ENCODE measurements at places on chromosomes 6 and 20.

- DNase-seq: no peak
- H3K4me3 ChIP-seq: no peak overlapping the region
- H3K27me3 ChIP-seq: no peaks in the 10 kb centered on the region
- H3K27ac ChIP-seq: no peak overlapping the region
- H3K4me1 ChIP-seq: peaks cover 10% of the 10 kb centered on the region
- no peaks in the 10 kb centered on the region for H3K36me3 ChIP-seq
Measured at GRCh38 chr20:51736947-51737346, 31.2 kb downstream of the ATP9A start.

- no peaks in the 10 kb centered on the region for H3K27me3 ChIP-seq
- peak overlapping the region; percentile 81 for H3K4me3 ChIP-seq
- peaks cover 56% of the 10 kb centered on the region for H3K4me1 ChIP-seq
Measured at GRCh38 chr6:1616701-1617463, 7.2 kb downstream of the FOXC1 start.

- no peak overlapping the region for H3K4me3 ChIP-seq
- H3K27ac ChIP-seq: no peak overlapping the region
- no peaks in the 10 kb centered on the region for H3K27me3 ChIP-seq
- no peaks in the 10 kb centered on the region for H3K36me3 ChIP-seq
Measured at GRCh38 chr6:135424385-135424784, 73.2 kb downstream of the AHI1 start.

DNA sequence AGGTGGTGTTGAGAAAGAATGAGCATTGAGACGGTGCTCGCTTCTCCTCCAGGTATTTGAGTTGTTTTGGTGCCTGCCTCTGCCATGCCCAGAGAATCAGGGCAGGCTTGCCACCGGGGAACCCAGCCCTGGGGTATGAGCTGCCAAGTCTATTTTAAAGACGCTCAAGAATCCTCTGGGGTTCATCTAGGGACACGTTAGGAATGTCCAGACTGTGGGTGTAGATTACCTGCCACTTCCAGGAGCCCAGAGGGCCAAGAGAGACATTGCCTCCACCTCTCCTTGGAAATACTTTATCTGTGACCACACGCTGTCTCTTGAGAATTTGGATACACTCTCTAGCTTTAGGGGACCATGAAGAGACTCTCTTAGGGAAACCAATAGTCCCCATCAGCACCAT is 28.3 kb downstream of the SAYSD1 start:
- H3K27me3 ChIP-seq: no peaks in the 10 kb centered on the region
- H3K36me3 ChIP-seq: no peaks in the 10 kb centered on the region
- H3K4me1 ChIP-seq: peaks cover 7% of the 10 kb centered on the region
- no peak overlapping the region for H3K27ac ChIP-seq
- H3K4me3 ChIP-seq: no peak overlapping the region
- DNase-seq: no peak

GRCh38 chr6:138107078-138107751 is at the start of gene PERP:
Gene PERP, minus strand, starts transcription at chr6:138107419. Its CDS starts 79 bp downstream, at chr6:138107340.
- H3K27ac ChIP-seq: peak within 1 kb of the TSS; percentile 67
- DNase-seq: no peak
- peak within 1 kb of the TSS; percentile 86 for H3K4me3 ChIP-seq
- H3K4me1 ChIP-seq: peaks cover 34% of the 10 kb centered on the region
- no peaks in the 10 kb centered on the region for H3K36me3 ChIP-seq

DNA sequence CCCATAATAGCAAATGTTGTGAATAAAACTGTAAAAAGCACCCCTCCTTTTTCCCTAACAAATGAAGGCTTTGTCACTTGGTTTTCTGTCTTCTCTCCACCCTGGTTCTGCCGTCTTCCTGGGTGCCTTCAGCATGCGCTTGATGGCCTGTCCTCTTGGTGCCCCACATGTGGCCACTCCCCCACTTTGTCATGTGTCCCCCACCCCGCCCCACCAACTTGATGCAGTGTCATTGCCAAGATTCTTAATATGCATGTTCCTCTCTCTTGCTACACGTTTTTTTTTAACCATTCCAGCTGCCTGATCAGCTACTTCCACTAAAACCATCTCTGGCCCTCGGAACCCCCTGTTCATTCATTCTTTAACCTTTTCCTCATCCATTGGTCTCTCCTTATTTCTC is 340.3 kb downstream of the QKI start:
- no peak overlapping the region for H3K27ac ChIP-seq
- H3K27me3 ChIP-seq: no peaks in the 10 kb centered on the region
- H3K4me3 ChIP-seq: no peak overlapping the region
- no peak for DNase-seq
- H3K36me3 ChIP-seq: no peaks in the 10 kb centered on the region

- DNase-seq: no peak
- no peak overlapping the region for H3K4me3 ChIP-seq
- H3K27ac ChIP-seq: no peak overlapping the region
- H3K36me3 ChIP-seq: no peaks in the 10 kb centered on the region
- H3K4me1 ChIP-seq: no peaks in the 10 kb centered on the region
- no peaks in the 10 kb centered on the region for H3K27me3 ChIP-seq
Measured at GRCh38 chr6:163381118-163381756, 33.3 kb upstream of the QKI start.

DNA sequence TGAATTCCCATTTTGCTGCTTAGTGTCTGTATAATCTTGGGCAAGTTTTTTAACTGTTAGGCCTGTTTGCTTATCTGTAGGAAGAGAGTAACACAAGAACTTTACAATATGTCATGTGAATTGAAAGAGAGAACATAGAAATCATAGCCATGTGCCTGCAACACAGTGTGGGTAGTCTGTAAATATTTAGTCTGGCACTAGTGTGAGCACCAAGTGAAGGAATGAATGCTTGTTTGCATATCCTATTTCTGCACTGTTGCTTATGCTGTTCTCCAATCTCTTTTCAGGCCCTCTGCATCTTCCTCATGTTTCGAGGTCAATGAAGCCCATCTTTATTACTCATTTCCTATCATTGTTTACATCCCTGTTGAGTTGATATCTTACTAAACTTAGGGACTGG is 49.2 kb downstream of the CBFA2T2 start:
- no peaks in the 10 kb centered on the region for H3K27me3 ChIP-seq
- no peak for DNase-seq
- no peak overlapping the region for H3K27ac ChIP-seq
- peaks cover 10% of the 10 kb centered on the region for H3K4me1 ChIP-seq
- H3K36me3 ChIP-seq: no peaks in the 10 kb centered on the region
- H3K4me3 ChIP-seq: no peak overlapping the region

GRCh38 chr20:4502756-4503155 is 219.0 kb upstream of the PRND start:
- H3K27me3 ChIP-seq: no peaks in the 10 kb centered on the region
- DNase-seq: no peak
- H3K4me3 ChIP-seq: no peak overlapping the region
- H3K4me1 ChIP-seq: peaks cover 4% of the 10 kb centered on the region
- H3K27ac ChIP-seq: no peak overlapping the region
- H3K36me3 ChIP-seq: no peaks in the 10 kb centered on the region

DNA sequence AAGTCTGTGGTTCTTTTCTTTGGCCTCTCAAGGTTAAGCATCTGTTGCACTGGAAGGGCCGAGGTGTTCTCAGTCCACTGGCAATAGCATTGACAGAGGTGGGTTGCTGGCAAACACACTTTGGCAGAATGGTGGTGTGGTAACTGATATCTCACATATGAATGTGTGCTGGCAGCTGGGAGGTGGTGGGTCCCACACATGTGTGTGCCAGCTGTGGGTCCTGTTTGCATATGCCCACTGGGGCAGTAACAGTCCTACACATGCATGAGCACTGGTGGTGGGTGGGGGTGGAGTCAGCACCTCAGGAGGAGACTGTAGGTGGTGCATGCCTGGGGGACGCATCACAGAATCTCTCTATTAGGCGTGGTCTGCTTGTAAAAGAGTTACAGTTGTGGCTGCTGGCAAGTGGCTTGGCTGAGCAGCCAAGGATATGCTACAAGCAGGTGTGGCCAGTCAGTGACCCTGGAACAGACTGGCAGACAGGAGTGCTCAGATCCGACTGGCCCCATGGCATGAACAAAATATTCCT is 934.3 kb downstream of the GRIK2 start:
- H3K4me1 ChIP-seq: no peaks in the 10 kb centered on the region
- DNase-seq: no peak
- H3K4me3 ChIP-seq: no peak overlapping the region
- H3K27me3 ChIP-seq: no peaks in the 10 kb centered on the region

- no peak overlapping the region for H3K4me3 ChIP-seq
- no peak overlapping the region for H3K27ac ChIP-seq
- H3K27me3 ChIP-seq: no peaks in the 10 kb centered on the region
Measured at GRCh38 chr6:101085327-101085726, 204.2 kb upstream of the ASCC3 start.
